ENCODE measurements at places on chromosomes 7 and 10. TPM values are rescaled to one million over a fixed set of nuclear protein-coding genes. Genes with fewer than 3 reads are reported as not detected.

C10orf90 gene
- not detected for total RNA-seq

GATA3 gene
- total RNA-seq: 5.7 TPM

ATG9B gene
- 1.1 TPM for total RNA-seq

COL28A1 gene
- not detected for total RNA-seq

RP9 gene
- total RNA-seq: 12.1 TPM

CALCR gene
- total RNA-seq: not detected

OR9A2 gene
- 0.66 TPM for total RNA-seq

TMEM270 gene
- not detected for total RNA-seq

PLAU gene
- 0.39 TPM for total RNA-seq

CHAT gene
- total RNA-seq: not detected

DNAH11 gene
- 0.02 TPM for total RNA-seq

NPSR1 gene
- not detected for total RNA-seq

ZNF398 gene
- total RNA-seq: 6.6 TPM

RBP3 gene
- not detected for total RNA-seq

OR6B1 gene
- total RNA-seq: not detected

SPDYE9 gene
- total RNA-seq: not detected

BPGM gene
- 28.6 TPM for total RNA-seq

SLC26A3 gene
- not detected for total RNA-seq

OPALIN gene
- total RNA-seq: not detected

AKR1D1 gene
- not detected for total RNA-seq

TRIP6 gene
- total RNA-seq: 39.2 TPM

ATOH7 gene
- not detected for total RNA-seq

ZNF117 gene
- 2.0 TPM for total RNA-seq

GLCCI1 gene
- 16.7 TPM for total RNA-seq

OR2A1 gene
- not detected for total RNA-seq

PLA2G12B gene
- not detected for total RNA-seq

CNPY1 gene
- not detected for total RNA-seq

C10orf67 gene
- total RNA-seq: 1.5 TPM

OR2F1 gene
- not detected for total RNA-seq

MBLAC1 gene
- 5.6 TPM for total RNA-seq

ELFN1 gene
- total RNA-seq: 0.07 TPM

CPA1 gene
- total RNA-seq: not detected

IDI2 gene
- not detected for total RNA-seq

SEMA3D gene
- not detected for total RNA-seq

CCZ1B gene
- total RNA-seq: 90.1 TPM

DYDC2 gene
- total RNA-seq: not detected

FRMPD2 gene
- 0.36 TPM for total RNA-seq

MYH16 gene
- total RNA-seq: 0.11 TPM

HOXA3 gene
- not detected for total RNA-seq

AQP1 gene
- not detected for total RNA-seq

NKX1-2 gene
- total RNA-seq: not detected

GIMAP8 gene
- total RNA-seq: 17.7 TPM

CACNA2D1 gene
- not detected for total RNA-seq

WDR86 gene
- not detected for total RNA-seq

UTF1 gene
- total RNA-seq: not detected

NPY4R2 gene
- total RNA-seq: not detected

PPP1R17 gene
- not detected for total RNA-seq

HOXA9 gene
- not detected for total RNA-seq

INMT gene
- total RNA-seq: not detected

GHRHR gene
- not detected for total RNA-seq

NODAL gene
- not detected for total RNA-seq

BMPER gene
- not detected for total RNA-seq

PAPOLB gene
- total RNA-seq: not detected

RSPH10B gene
- 0.43 TPM for total RNA-seq

C10orf105 gene
- 0.45 TPM for total RNA-seq

NFE2L3 gene
- total RNA-seq: 13.0 TPM

ZNF488 gene
- 0.55 TPM for total RNA-seq

CYP3A4 gene
- not detected for total RNA-seq
